Adipocyte (in vitro differentiated cells): ENCODE measurements at places on chromosomes 1 and 21.

GRCh38 chr1:90778486-90778885 lies 61.4 kb upstream of the BARHL2 start:
- no peak for DNase-seq

DNA sequence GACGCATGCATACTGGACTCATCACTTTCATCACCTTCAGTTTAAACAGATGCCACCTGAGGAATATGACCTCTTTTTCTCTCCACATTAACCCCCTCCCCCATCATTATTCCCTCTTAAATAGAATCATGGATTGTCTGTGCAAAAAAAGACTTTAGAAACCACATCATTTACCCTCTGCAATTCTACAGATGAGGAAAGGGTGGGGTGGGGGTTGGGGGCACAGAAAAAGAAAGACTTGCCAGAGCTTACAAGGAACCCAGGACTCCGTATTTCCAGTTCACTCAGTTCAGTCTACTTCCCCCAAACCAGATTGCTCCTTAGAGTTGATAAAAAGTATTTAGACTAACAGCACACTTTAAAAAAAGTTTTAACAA lies 26.2 kb upstream of the NFIA start:
- DNase-seq, result no peak

GRCh38 chr1:16082283-16083038 lies 9.0 kb upstream of the FAM131C start:
- peak; percentile 84 for DNase-seq

DNA sequence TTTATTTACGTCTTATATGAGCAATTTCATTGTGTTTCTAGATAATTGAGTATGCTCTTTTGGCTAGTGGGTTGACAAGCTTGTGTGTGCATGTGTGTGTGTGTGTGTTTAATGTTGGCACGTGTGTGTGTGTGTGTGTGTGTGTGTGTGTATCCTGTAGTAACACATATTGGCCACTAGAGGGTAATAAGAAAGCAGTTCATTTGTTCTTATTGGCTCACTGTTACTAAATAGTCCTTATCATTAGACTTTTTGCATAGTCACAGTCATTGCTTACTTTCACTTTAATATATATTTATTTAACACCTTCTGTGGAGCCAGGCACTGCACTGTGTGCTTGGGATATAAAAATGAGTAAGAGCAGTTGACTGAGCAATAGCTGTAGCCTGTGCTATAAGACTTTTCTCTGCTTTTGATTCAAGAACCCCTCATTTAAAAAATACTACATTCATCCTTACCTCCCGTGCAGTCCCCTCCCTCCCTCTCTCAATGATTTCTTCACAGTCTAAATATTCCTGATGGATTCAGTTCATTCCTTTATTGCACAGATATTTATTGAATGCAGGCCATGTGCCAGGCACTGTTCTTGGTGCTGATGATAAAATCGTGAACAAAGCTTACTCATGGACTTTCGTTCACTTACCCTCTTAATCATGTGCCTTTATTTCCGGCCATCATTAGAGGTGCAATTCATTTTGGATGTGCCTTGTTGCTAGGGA lies 96.7 kb downstream of the DYRK1A start:
- peak; percentile 56 for DNase-seq

DNA sequence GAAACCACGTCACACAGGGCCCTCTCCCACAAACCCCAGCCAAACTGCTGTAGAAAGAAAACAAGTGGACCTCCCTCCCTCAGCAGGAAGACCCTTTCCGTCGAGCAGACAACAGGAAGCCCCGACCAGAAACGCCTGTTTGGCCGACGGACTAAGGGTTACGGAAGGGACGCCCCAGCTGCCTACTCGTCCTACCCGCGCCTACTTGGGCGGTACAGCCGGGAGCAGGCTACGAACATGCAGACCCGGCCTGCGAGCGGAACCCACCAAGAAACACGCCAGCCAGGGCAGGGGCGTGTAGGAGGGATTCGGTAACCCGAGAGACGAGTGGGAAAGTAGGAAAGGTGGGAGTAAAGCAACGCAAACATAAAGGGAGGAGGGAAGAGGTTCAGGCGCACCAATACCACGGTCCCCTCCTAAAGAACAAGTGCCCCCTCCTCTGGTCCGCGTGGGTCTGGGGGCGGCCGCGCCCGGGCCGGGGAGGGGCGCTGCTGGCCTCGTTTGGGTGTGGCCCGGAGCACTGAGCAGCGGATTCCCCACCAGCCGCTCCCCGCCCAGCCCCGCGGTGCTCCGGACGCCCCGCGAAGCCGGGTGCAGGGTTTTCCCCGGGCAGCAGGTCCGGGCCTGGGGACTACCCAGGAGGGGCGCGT lies 450 bp downstream of the S100A10 start:
- DNase-seq, result peak; percentile 59

- no peak for DNase-seq
These were observed 36.1 kb downstream of the FGGY start for GRCh38 chr1:59332983-59333382.

DNA sequence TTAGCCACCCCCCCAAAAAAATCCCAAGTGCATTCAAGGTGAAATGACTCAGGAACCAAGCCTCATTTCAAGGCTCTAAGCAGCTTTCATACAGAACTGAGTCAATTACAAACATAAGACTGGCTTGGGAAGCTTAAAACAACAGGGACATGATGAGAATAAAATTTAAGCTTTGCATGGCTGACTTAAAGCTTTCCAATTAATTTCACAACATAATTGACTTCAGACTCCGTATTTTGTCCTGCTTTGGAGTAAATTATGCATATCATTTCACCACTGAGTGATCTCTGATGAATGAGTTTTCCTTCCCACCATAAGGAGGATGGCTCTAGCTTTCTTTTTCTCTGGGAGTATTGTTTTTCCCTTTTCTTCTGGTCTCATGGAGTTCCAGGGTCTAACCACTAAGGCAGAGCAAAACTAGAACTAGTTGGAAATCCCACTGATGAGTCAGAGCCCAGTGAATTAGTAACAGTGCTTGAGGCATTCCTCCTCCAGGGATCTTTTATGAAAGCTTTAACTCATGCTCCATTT lies 72.8 kb downstream of the XCL2 start:
- DNase-seq, result peak; percentile 93

DNA sequence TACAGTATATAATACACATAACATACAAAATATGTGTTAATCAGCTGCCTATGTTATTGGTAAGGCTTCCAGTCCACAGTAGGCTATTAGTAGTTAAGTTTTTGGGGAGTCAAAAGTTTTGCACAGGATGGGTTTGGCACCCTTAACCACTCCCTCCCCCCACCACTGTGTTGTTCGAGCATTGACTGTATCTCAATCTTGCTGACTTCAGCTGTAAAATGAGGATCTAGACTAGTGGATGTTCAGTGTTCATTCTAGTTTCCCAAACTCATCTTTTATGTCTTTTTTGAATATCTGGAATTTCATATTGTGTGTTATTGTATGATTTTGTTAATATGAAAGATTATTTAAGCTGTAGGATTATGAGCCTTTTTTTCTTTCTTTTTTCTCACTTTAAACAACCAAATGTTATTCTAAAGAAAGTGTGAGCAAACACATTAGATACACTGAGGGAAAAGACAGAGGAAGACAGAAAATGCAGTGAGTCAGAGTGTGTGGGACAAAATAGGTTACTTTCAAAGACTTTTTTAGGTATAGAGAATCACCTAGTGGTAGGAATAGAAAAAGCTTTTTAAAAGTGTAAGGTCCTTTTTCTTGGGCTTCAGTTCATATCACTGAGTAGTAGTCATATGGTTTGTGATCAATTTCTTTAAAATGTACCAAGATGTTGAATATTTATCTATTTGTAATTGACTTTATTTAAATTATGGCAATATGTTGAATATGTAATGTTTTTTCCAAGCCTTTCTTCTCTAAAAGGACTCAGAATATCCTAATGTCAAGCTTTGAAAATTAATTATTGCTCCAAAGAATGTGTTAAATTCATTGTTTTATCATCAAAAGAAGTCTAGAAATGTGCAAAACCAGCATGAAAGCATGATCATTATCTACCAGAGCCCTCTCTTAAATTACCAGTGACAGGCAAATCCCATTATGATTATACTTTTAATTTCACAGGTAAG lies 17.9 kb upstream of the CENPF start:
- peak; percentile 82 for DNase-seq

DNA sequence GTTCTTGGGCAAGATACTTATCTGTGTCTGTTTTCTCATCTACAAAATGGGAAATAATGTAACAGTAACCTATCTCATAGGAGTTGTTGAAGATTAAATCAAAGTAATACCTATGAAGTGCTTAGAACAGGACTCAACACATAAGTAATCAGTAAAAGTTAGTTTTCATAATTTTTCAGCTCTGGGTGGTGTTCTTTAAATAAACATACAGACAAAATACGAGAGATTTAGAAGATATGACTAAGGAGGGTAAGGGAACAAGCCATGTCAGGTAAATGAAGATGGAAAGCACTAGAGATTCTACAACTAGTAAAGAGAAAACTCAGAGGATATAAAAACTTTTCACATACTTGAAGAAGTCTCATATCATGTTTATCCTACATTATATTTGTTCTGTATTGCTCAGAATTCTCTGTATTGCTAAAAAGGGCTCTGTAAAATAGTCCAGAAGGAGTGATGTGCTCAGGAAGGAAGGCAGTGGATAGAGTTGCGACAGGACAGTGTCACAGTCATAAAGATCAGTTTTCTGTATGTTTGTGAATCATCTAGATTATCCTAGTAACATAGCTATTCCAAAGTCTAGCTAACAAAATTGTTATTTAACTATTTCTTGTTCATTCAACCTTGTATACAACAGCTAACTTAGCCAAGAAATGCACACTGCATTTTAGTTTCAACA lies 16.0 kb downstream of the LIN9 start:
- DNase-seq, result no peak

DNA sequence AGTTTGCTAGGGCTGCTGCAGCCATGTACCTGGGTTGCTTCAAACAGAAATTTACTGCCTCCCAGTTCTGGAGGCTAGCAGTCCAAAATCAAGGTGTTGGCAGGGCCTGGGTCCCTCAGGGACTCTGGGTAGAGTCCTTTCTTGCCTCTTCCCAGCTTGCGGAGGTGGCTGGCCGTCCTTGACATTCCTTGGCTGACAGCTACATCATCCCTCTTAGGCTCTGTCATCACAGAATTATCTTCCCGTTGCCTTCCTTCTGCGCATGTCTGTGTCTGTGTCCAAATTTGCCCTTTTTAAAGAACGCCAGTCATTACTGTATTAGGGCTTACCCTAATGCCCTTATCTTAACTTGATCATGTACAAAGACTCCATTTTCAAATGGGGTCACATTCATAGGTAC lies 37.6 kb upstream of the PGBD5 start:
- DNase-seq, result no peak

- DNase-seq, result peak; percentile 73
These were observed 235.4 kb downstream of the TPR start for GRCh38 chr1:186139701-186140100.
